Endodermal cell (in vitro differentiated cells): ENCODE measurements at places on chromosomes 12 and 14. TPM values are rescaled to one million over a fixed set of nuclear protein-coding genes. Genes with fewer than 3 reads are reported as not detected.

- H3K27me3 ChIP-seq: no peaks in the 10 kb centered on the region
- no peaks in the 10 kb centered on the region for H3K36me3 ChIP-seq
- no peak overlapping the region for H3K27ac ChIP-seq
- no peak for DNase-seq
- no peak overlapping the region for H3K4me3 ChIP-seq
- no peaks in the 10 kb centered on the region for H3K4me1 ChIP-seq
Observed at GRCh38 chr12:92030618-92031017, 115.0 kb downstream of the BTG1 start.

GRCh38 chr14:75101491-75101890 is 25.4 kb downstream of the NEK9 start:
- no peak overlapping the region for H3K4me3 ChIP-seq
- peaks cover 67% of the 10 kb centered on the region for H3K36me3 ChIP-seq

DNA sequence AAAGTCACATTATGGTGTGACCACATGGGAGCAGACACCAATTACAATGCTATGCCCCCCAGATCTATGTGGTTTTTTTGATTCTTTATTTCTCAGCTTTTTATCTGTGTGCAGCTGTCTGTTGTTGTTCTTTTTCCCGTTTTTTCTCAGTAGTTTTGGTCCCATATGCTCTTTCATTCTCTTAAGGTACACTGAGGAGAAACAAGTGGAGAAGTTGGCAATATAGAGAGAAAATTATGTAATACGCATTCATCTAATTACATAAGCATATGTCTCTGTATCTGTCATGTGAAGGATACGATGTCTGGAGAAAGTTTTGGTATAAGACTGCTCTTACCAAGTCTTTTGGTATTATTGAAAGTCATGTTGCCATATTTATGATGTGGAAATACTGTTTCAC is 819.0 kb downstream of the NRXN3 start:
- H3K4me1 ChIP-seq: peaks cover 13% of the 10 kb centered on the region
- DNase-seq: no peak
- H3K27me3 ChIP-seq: no peaks in the 10 kb centered on the region
- no peaks in the 10 kb centered on the region for H3K36me3 ChIP-seq
- H3K27ac ChIP-seq: no peak overlapping the region

DNA sequence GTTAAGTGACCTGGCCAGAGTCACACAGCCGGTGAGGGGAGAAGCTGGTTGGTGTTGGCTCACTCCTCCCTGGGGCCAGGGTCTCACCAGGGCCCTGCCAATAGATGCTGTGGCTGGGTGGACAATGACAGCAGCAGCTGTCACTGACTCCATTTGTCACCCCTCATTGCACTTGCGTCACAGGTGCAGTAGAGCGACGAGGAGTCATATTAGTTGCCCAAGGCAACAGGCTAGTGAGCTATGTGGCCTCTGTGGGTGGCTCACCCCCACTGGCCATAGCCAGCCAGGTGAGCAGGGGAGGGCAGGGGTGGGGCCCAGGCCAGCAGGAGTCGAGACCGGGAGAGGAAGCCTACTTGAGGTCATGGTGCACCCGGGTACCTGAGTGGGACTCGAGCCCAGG is 9.7 kb downstream of the SLC25A47 start:
- peaks cover 49% of the 10 kb centered on the region for H3K36me3 ChIP-seq
- DNase-seq: no peak
- H3K27ac ChIP-seq: no peak overlapping the region
- H3K4me3 ChIP-seq: no peak overlapping the region
- H3K27me3 ChIP-seq: no peaks in the 10 kb centered on the region

The CLEC4C gene
- not detected in 3 replicates for total RNA-seq

The AQP2 gene
- not detected in 3 replicates for total RNA-seq

The CD4 gene
- 0.63 to 0.99 TPM (median 0.77 TPM) in 3 replicates for total RNA-seq

DNA sequence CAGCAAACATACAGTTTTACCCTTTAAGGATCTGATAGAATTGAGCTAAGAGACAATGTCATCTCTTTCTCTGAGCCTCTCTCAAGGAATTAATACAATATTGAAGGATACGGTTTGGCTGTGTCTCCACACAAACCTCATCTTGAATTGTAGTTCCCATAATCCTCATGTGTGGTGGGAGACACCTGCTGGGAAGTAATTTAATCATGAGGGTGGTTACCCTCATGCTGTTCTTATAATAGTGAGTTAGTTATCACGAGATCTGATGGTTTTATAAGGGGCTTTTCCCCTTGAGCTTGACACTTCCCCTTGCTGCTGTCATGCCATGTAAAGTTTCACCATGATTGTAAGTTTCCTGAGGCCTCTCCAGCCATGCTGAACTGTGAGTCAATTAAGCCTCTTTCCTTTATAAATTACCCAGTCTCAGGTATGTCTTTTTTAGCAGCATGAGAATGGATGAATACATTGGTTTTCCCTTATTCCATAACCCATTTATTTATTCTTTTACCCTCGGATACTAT is 47.6 kb downstream of the TMEM30B start:
- no peak overlapping the region for H3K4me3 ChIP-seq
- no peaks in the 10 kb centered on the region for H3K36me3 ChIP-seq
- H3K27me3 ChIP-seq: no peaks in the 10 kb centered on the region

DNA sequence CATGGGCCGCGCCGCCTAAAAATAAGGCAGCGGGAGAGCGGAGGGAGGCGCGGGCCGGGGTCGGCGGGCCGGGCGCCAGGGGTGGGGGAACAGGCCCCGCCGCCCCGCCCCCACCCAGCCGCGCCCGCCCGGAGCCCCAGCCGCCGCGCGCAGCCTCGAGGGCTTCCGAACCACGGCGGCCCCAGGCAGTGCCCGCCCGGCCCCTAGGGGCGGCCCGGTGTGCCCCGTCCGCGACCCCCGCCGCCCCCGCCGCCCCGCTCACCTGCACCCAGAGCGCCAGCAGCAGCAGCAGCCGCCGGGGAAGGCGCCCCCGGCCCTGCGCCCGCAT is 519 bp downstream of the JAG2 start:
- peaks cover 16% of the 10 kb centered on the region for H3K27me3 ChIP-seq
- no peaks in the 10 kb centered on the region for H3K36me3 ChIP-seq
- no peaks in the 10 kb centered on the region for H3K4me1 ChIP-seq

- no peak for DNase-seq
Observed at GRCh38 chr12:108720757-108721514, 10.4 kb downstream of the CORO1C start.

- H3K27me3 ChIP-seq: no peaks in the 10 kb centered on the region
- H3K36me3 ChIP-seq: peaks cover 5% of the 10 kb centered on the region
- H3K4me1 ChIP-seq: no peaks in the 10 kb centered on the region
Observed at GRCh38 chr12:29565727-29566126, 68.2 kb upstream of the OVCH1 start.

- H3K4me1 ChIP-seq: no peaks in the 10 kb centered on the region
- H3K27me3 ChIP-seq: no peaks in the 10 kb centered on the region
- no peak overlapping the region for H3K27ac ChIP-seq
- no peak for DNase-seq
- H3K4me3 ChIP-seq: no peak overlapping the region
Observed at GRCh38 chr12:132458846-132459641, 30.9 kb upstream of the FBRSL1 start.

DNA sequence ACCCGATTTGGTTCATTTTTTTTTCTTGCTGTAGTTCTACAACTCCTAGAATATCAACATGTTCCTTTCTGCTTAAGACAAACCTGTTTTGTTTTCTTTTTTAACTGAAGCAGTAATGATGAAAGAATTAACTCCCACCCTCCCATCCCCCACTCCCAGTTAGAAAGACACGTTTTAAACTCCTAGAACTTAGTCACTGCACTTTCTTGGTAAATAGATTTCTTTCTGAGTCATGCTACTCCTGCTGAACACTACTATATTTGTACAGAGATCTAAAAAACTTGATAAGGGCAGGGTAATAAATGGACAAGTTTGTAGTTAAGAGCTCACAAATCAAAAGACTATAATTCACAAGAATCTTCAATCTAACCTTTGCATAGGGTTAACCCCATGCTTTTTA is 118.9 kb upstream of the PTPRB start:
- no peak for DNase-seq
- no peaks in the 10 kb centered on the region for H3K4me1 ChIP-seq
- H3K4me3 ChIP-seq: no peak overlapping the region

- peak overlapping the region; percentile 79 for H3K4me3 ChIP-seq
- H3K27ac ChIP-seq: no peak overlapping the region
- H3K27me3 ChIP-seq: peaks cover 26% of the 10 kb centered on the region
- peak; percentile 81 for DNase-seq
- peaks cover 8% of the 10 kb centered on the region for H3K4me1 ChIP-seq
Observed at GRCh38 chr14:77124345-77125280, 17.0 kb downstream of the ZDHHC22 start.

GRCh38 chr14:75579882-75580281 is 1.5 kb downstream of the FLVCR2 start:
- peak overlapping the region; percentile 84 for H3K4me3 ChIP-seq
- no peaks in the 10 kb centered on the region for H3K4me1 ChIP-seq
- DNase-seq: no peak
- no peaks in the 10 kb centered on the region for H3K36me3 ChIP-seq

GRCh38 chr14:69039288-69039628 is 60.2 kb upstream of the ACTN1 start:
- H3K4me1 ChIP-seq: peaks cover 22% of the 10 kb centered on the region
- no peaks in the 10 kb centered on the region for H3K27me3 ChIP-seq
- DNase-seq: no peak
- H3K4me3 ChIP-seq: no peak overlapping the region

The SDR9C7 gene
- total RNA-seq: 0.19 to 0.42 TPM in 2 of 3 replicates, not detected in the other

The BIN2 gene
- not detected in 2 replicates for total RNA-seq

The COX8C gene
- not detected in 2 replicates for total RNA-seq

DNA sequence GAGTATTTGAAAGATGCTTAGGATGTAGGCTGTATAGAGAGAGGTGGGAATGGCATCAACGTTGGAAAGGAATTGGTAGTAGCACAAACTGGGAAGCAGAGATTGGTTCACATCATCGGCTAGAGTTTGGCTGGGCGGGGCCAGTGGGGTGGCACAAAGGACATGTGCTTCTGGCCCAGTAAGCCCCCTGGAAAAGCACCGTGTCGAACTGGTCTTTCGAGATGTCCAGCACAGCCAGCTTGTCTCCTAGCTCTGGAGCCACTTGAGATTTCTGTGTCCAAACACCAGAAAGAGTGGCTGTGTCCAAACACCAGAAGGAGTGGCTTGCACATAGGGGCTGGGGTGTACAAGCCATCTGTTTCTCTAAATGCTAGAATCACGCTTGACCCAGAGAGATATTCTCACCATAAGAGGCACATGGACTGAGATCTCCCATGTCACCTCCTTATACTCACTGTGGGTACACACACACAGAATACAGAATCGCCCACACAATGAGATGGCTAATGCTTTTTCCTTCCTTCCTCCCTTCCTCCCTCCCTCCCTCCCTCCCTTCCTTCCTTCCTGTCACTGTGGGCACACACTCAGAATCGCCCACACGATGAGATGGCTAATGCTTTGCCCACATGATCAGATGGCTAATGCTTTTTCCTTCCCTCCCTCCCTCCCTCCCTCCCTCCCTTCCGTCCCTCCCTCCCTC is 41.8 kb upstream of the KCNK13 start:
- H3K27me3 ChIP-seq: no peaks in the 10 kb centered on the region
- no peak overlapping the region for H3K27ac ChIP-seq
- DNase-seq: no peak
- peaks cover 6% of the 10 kb centered on the region for H3K4me1 ChIP-seq
- H3K4me3 ChIP-seq: no peak overlapping the region

The B4GALNT1 gene
- total RNA-seq: 0.66 and 1.2 TPM in 2 replicates

DNA sequence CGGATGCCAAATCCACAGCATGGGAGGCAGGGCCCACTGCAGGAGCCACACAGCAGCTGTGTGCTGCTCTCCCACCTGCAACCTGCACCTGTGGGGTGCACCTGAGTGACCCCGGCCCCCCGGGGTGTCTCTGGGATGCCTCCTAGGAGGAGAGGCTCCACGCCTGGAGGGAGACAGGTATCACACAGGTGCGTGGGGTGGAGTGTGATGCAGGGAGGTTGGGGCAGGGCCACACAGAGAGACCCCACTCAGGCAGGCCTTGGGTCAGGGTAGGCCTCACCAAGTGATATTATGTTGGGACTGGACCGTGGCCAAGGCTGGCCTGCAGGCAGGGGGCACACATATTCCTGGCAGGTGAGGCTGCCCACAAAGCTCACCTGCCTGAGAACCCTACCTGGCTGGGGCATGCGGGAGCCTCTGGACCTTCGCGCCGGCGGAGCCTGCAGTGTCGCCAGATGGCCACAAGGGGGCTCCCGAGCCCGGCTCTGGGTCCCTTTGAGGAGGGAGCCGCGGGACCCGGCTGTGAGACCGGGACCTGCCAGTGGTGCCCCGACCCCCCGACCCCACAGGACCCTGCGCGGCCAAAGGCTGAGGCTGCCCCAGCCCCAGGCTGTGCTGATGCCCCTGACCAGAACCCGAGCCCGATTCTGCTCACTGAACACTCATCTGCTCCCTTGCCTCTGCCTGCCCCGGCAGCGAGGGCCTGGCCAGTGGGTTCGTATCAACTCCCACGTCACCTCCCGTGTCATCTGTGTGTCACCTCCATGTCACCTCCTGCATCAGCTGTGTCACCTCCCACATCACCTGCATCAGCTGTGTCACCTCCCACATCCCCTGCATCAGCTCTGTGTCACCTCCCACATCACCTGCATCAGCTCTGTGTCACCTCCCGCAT is 11.4 kb downstream of the TMEM121 start:
- no peak overlapping the region for H3K4me3 ChIP-seq
- no peaks in the 10 kb centered on the region for H3K4me1 ChIP-seq
- peaks cover 4% of the 10 kb centered on the region for H3K27me3 ChIP-seq
- no peaks in the 10 kb centered on the region for H3K36me3 ChIP-seq
- no peak overlapping the region for H3K27ac ChIP-seq
- DNase-seq: peak; percentile 89

GRCh38 chr12:98744680-98745079 is 99.6 kb downstream of the APAF1 start:
- H3K27me3 ChIP-seq: peaks cover 9% of the 10 kb centered on the region
- H3K36me3 ChIP-seq: peaks cover 43% of the 10 kb centered on the region
- no peak for DNase-seq
- no peaks in the 10 kb centered on the region for H3K4me1 ChIP-seq
- no peak overlapping the region for H3K27ac ChIP-seq

- H3K4me1 ChIP-seq: no peaks in the 10 kb centered on the region
- no peak overlapping the region for H3K27ac ChIP-seq
- H3K4me3 ChIP-seq: no peak overlapping the region
- H3K36me3 ChIP-seq: no peaks in the 10 kb centered on the region
Observed at GRCh38 chr12:118126119-118126757, 9.7 kb upstream of the PEBP1 start.

DNA sequence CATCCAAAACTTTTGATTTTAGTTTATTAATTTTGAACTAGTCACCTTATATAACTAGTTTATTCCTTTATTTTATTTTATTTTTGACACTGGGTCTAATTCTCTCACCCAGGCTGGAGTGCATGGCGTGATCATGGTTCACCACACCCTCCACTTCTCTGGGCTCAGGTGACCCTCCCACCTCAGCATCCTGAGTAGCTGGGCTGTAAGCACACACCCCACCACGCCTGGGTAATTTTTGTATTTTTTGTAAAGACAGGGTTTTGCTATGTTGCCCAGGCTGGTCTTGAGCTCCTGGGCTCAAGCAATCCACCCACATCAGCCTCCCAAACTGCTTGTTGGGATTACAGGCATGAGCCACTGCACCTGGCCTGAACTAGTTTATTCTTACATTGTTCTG is 17.3 kb downstream of the PCNX1 start:
- no peak for DNase-seq
- H3K27me3 ChIP-seq: no peaks in the 10 kb centered on the region
- no peaks in the 10 kb centered on the region for H3K36me3 ChIP-seq
- peaks cover 3% of the 10 kb centered on the region for H3K4me1 ChIP-seq

GRCh38 chr14:88750945-88751344 is 41.8 kb downstream of the EML5 start:
- H3K4me1 ChIP-seq: no peaks in the 10 kb centered on the region
- no peaks in the 10 kb centered on the region for H3K27me3 ChIP-seq
- no peak overlapping the region for H3K27ac ChIP-seq
- no peak for DNase-seq
- H3K4me3 ChIP-seq: no peak overlapping the region
- no peaks in the 10 kb centered on the region for H3K36me3 ChIP-seq

The TAPBPL gene
- 1.4 and 2.4 TPM in 2 replicates for total RNA-seq

The PIANP gene
- total RNA-seq: 5.1 to 7.1 TPM (median 7.0 TPM) in 3 replicates
